MCF 10A (cell line): ENCODE measurements at places on chromosomes 6 and 20.

- peak; percentile 50 for DNase-seq
Measured at GRCh38 chr6:84052204-84052882, 18.8 kb downstream of the MRAP2 start.

DNA sequence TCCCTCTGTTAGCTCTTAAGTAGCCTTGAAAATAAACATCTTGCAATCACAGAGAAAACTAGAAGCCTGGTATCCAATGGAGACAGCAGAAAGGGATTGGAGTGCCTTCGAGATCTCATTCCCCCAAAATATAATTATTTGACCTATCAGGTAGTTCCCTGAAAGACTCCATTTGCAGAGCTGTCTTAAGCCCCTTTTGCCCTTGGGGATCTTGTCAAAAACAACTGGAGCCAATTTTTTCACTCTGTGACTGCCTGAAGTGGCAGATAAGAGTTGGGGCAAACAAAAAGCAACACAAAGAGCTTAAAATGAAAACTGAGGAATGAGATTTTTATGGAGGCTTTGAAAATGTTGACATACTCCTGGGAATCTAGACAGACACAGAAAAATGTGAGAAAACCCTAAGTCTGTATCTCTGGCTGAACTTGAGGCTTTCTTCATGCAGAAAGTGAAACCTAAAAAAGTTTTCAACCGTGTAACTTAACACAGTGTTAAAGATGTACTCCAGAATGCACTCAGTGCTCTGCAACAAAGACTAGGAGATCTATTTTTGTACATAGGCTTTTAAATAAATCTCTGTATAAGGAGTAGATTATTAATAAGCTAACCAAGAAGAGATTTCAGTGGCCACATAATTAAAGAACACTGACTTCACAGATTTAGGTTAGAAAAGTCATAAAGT is 971.1 kb upstream of the MAN1A1 start:
- DNase-seq: no peak

DNA sequence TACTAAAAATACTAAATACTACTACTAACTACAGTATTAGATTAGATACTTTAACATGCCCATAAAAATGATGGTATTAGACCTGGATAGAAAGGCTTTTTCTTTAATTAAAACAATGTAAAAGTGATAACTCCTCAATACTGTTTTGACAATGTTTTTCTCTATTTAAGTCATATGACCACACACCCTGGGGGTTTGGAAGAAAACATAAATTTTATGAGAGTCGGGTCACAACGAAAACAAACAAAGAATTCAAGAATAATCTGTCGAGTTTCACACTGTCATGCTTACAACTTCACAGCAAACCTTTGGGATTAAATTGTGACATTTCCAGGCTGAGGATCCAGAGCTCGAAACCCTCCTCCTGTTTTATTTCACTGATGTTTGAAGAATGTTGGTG is 107.4 kb upstream of the SOX4 start:
- no peak for DNase-seq

DNA sequence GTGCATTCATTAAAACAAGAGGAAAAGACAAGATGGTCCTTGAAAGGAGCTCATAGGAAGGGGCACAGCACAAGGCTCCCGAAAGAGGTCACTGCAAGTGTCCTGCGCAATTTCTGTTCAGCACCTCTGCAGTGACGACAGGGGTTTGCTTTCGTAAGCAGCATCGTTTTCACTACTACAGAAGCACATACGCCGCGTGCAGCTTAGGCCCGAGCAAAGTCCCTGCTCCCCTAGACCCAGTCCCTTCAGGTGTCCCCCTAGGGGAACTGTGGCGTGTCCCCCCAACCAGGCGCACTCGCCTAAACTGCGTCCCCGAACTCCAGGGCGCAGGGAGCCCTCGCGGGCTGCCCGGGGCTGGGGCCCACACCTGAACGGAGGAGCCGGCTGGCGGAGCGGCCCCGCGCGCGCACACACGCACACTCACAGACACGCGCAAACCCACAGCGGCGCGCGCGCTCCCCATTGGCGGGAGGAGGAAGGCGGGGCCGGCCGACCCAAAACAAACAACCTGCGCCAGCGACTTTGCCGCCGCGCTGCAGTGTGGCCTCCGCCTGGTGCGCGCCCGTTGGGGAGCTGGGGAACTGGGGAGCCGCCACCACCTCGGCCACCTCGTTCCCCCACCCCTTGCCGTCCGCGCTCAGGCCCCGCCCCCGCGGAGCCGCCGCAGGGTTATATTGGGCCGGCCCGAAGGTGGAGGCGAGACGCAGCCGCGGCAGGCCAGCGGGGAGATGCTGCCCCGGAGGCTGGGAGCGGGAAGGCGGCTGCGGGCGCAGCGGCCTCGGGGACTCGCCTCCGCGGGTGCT is at the start of gene FOXQ1:
Gene FOXQ1, plus strand, starts transcription at position 699 of the 803 bp plus-strand sequence. CDS start 607 bp downstream, outside the sequence.
- DNase-seq: peak; percentile 45

DNA sequence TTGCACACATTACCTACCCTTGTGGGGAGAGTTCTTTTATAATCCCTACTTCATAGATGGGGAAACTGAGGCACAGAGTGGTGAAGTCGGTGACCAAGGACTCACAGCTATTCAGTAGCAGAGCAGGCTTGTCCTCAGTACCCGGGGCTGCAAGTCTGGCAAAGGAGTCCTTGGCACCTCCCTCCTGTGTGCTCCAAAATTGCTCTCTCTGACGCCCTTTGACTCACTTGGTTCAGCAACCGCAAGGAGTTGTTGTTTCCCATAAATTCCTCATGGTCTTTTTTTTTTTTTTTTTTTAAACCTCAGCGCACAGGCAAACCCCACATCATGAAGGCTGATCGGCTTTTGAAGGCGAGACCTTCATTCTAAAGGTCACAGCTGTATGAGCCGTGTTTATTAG is 143.2 kb downstream of the CEBPB start:
- peak; percentile 96 for DNase-seq

GRCh38 chr20:21020659-21021471 is 85.3 kb downstream of the LINC00237 start:
- no peak for DNase-seq

DNA sequence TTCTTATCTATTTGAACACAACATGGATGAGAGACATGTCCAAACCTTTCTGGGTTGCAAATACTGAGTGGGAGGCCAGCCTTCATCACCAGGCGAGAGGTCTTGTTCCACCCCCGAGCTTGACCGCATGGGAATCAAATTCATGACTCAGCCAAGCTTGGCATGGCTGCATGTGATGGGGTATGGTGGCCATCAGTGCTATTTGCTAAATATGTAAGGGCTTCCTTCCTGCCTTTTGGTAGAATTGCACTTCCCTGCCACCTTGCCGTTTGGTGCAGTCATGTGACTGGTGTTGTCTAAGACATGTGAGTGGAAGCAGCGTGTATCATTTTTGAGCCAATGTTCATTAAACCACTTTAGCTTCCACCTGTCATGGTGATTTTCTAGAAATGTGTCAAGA is 508.9 kb upstream of the SULF2 start:
- peak; percentile 81 for DNase-seq

GRCh38 chr20:1735417-1736089 is 78.0 kb upstream of the SIRPG start:
- no peak for DNase-seq

- DNase-seq: peak; percentile 58
Measured at GRCh38 chr6:33147807-33148666, 44.2 kb downstream of the COL11A2 start.

GRCh38 chr6:161128680-161129196 is 137.2 kb downstream of the MAP3K4 start:
- peak; percentile 33 for DNase-seq

- no peak for DNase-seq
Measured at GRCh38 chr6:41587131-41587879, 41.1 kb downstream of the FOXP4 start.
